ENCODE measurements at places on chromosomes 4 and X.

DNA sequence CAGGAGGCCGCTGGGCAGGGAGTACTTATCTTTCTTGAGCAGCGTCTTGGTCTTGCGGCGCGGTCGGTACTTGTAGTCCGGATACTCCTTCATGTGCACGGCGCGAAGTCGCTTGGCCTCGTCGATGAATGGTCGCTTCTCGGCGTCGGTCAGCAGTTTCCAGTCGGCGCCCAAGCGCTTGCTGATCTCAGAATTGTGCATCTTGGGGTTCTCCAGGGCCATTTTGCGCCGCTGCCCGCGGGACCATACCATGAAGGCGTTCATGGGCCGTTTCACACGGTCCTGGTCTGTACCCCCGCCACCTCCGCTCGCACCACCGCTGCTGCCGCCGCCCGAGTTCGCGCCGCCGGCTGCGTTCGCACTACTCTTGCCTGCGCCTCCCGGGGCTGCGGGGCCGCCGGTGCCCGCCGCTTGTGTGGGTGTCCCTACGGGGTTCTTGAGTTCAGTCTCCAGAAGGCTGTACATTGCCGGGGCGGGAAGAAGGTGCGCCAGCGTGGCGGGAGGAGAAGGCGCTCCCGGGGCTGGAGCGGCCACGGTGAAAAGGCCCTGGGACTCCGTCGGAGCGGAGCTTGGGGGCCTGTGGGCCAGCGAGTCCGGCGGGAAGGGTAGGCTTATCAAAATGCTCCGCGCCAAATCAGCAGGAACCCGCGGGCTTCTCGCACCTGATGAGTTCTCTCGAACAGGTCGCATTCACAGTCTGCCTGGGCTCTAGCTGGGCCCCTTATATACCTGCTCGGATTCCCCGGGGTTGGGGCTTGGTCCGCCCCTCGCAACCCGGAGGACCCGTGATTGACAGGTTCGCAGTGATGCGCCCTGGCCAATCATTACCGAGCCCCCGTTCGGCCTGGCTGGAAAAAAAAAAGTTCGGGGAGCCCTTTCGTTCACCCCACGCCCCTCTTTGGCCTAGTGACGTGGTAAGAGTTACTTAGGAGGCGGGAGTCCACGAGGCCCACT lies at the start of gene SOX3:
TSS of gene SOX3 (minus strand) at position 699 of the 954 bp plus-strand sequence. CDS start at position 690, 9 bp downstream.
- peak; percentile 65 for DNase-seq

DNA sequence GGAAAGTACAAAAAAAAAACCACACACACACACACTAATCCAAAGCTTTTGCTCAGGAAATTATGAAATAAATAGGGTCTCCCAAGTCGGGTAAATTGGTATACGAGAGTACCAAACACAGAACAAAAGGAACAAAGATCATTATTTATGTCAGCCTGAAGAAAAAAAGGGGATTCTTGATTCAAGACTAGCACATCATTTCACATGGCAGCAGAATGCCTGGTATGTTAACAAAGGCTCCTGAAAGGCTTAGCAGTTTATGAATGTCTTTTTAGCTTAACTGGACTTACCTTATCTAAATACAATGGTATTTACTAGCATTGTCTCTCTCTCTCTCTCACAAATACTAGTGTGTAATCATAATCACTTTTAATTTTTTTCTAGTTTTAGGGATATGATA lies 11.3 kb downstream of the RAP2C start:
- no peak for DNase-seq

GRCh38 chr4:7391637-7392437 lies 42.9 kb downstream of the PSAPL1 start:
- peak; percentile 52 for DNase-seq

DNA sequence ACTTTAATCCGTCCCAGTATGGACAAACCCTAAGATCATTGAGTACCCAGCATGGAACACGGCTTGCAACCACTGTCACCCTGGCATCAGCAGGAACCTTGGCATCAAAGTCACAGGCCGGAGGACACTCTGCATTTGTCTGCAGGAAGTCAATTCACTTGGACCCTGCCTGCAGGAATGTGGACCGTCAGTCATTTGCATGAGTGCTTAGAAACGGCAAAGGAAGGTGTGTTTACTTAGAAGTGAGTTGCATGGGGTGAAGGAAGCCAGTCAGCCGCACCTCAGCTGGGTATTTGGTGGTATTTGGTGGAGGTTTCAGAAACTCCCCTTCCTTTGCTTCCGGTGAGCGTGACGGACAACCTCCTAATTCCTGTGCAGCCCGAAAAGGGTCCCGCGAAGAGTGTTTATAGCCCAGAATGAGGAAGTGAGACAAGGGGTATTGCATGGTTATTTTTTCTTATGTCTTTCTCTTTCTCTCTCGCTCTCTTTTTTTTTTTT lies 15.5 kb downstream of the P2RY8 start:
- DNase-seq: no peak

DNA sequence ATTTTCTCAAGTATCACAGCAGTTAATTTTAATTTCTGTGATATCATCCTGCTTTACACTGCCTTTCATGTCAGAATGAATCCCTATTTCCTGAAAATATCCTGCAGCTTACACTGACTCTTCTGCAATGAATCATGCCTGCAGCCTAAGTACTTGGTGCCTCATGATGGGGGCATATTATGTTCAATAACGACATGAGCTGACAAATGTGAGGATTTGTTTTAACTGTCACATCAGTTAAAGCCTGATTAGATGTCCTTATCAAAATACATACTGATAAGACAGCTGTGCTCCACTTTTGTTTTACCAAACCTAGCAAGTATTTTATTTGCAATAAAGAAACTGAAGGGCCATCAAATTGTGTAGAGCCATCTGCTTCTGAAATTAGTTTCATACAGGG lies 359.9 kb upstream of the AGA start:
- no peak for DNase-seq

- no peak for DNase-seq
Observed at GRCh38 chrX:103362474-103362873, 6.2 kb downstream of the TCEAL9 start.

DNA sequence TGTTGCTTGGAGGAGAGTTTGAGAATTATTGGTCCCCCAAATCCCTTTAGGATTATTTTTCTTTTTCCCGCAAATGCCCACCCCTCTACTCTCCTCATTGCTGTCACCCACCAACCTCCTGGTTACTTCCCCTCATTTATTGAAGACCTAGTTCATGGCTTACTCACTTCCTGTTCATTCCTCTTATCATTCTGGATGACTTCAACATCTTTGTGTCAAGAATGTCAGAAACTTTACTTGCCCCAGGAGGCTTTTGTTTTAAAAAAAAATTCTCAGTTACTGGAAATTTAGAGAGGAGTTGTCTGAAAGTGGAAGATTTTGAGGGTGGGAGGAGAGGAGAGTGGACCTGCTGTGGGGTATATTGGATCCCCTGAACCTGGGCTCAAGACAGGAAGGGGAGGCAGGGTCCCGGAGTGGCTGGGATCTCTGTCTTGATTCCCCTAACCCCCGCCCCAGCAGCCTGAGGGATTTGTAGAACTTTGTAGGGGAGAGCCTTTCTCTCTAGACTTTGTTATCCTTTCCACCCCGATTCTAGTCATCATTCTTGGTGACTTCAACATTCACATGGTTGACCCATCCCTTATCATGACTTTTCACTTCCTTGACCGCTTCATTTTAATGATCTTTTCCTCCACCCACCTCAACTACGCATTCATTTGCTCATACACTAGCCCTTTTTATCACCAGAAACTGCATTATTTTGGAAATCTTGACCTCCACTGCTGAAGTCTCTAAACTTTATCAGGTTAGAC lies 69.9 kb upstream of the ESX1 start:
- DNase-seq: no peak

- no peak for DNase-seq
Observed at GRCh38 chr4:170090352-170091052, 746 bp upstream of the AADAT start.

- DNase-seq: no peak
Observed at GRCh38 chr4:143511906-143512305, 1.6 kb upstream of the SMARCA5 start.

DNA sequence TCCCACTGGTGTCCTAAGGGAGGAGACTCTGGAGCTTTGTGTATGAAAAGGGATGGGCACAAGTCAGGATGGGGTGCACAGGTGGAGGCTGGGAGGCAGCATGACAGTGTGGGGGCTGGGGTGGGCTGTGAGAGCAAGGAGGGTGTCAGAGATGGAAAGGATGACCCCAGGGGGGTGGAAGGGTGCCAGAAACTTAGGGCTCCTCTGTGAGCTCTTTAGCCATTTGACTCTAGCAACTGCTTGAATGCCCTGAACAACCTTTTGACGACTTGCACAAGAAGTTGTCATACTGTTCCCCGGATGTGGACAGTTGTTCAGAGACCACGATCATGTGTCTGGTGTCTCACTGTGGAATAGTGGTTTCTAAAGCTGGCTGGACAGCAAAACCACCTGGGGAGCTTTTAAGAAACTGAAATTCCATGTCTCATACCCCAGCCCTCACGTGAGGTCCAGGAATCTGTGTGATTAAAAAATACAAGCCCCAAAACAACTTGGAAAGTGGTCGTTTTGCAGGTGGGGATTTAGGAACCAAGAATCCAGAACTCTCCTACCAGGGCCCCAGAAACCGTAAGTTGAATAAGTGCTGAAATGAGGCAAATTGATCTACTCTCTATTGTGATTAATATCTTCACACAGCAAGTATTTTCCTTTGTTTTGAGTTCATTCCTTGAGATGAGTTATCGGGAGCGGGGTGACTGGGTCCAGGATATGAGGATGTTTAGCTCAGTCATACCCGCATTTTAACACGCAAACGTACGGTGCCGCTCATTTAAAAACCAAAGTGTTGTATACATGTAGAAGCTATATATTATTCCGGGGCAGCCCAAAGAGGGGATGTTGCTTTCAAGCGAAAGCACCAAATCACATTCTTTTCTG lies 3.4 kb downstream of the RHOH start:
- no peak for DNase-seq

GRCh38 chrX:79368441-79368840 lies 1.3 kb upstream of the ITM2A start:
- no peak for DNase-seq

- DNase-seq: peak; percentile 3
Observed at GRCh38 chrX:155148724-155149537, 67.3 kb upstream of the VBP1 start.

- DNase-seq: no peak
Observed at GRCh38 chrX:10893976-10894375, 217.2 kb upstream of the HCCS start.

DNA sequence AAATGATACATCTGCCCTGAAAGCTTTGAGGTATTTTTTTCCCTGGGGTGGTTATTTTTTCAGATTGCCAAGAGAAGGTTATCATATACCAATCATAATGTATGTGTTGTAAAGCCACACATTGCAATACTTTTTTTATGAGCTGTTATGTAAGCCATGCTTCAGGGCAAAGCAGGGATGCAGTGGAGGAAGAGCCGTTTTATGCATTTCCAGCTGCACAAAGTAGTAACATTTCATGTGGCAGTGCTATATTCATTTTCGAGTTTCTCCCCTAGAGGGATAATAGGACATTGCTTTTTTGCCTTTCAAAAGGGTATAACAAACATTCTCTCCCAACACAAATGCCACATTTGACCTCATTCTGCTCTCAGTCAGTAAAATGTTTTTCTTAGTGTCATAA lies 68.5 kb downstream of the GALNT7 start:
- peak; percentile 28 for DNase-seq

DNA sequence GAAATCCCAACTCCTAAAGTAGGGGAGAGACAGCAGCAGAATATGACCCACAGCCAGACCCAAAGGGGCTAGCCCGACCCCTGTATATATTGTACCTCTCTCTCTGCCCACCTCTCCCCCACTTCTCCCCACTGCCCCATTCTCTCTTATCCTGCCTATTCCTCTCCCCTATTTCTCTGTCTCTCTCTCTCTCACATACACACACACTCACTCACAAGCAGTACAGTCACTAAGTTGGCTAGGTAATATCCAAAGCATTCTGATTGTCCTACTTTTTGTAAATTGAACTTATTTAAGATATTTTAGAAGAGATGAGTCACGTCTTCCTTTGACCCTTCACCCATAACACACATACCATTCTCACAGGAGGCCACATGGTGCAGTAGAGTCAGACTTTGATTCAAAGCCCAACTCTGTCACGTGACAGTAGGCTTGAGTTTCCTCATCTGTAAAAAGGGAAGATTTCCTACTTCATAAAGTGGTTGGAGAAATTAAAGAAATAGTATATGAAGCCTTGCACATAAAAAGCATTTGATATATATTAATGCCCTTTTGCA lies 29.5 kb downstream of the SRPX2 start:
- no peak for DNase-seq

DNA sequence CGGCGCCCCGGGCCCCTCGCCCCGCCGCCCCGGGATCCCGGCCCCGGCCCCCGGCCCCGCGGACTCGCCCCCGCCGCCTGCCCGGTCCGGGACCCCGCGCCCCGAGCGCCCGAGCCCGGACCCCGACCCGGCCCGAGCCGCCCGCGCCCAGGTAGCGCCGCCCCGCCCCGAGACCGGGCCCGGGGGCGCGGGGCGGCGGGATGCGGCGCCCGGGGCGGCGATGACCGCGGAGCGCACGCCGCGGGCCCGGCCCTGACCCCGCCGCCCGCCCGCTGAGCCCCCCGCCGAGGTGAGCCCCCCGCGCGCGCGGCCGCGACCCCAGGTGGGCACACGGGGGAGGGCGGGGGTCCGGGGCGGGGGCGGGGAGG lies 224 bp downstream of the FGFRL1 start:
- no peak for DNase-seq

GRCh38 chr4:76201276-76201675 lies 12.3 kb downstream of the SCARB2 start:
- DNase-seq: no peak

- DNase-seq: no peak
Observed at GRCh38 chr4:188714501-188714900, 575.3 kb downstream of the TRIML1 start.

DNA sequence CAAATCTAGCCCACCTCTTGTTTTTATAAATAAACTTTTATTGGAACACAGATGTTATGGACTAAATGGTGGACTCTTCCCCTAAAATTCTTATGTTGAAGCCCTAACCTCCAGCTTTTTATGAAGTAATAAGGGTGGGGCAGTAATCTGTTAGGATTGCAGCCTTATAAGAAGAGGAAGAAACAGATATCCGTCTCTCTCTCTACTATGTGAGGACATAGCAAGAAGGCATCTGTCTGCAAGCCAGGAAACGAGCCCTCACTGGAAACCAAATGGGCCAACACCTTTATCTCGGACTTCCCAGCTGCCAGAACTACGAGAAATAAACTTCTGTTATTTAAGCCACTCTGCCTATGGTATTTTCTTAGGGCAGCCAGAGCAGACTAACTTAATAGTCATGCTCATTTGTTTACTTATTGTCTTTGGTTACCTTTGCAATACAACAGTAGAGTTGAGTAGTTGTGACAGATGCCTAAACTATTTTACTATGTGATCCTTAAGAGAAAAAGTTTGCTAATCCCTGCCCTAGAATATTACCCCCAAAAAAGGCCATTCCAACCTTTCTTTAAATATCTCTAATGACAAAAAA lies 67.4 kb downstream of the MANBA start:
- DNase-seq: no peak

DNA sequence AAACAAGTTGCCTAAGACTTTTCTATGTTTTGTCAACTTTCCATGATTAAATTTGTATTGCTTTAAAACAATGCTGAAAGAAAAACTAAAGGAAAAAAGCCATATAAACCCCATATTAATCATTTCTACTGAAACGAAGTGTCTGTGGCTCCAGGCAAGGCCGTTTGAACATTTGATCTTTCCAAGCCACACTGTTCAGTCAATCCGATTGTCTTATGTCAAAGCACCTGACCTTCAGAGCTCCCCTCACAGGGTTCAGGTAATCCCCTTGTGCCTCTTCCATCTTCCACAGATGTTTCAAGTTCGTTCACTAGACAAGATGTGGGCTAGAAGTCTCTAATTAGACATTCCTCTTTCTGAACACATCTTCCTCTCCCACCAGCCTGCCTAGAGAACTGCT lies 177.1 kb upstream of the NUDT10 start:
- DNase-seq: no peak

Measured in retina (tissue), 1 donor.